ENCODE measurements at places on chromosomes 2 and 18.

GRCh38 chr2:67008155-67008554 lies 389.0 kb upstream of the ETAA1 start:
- no peak for DNase-seq

DNA sequence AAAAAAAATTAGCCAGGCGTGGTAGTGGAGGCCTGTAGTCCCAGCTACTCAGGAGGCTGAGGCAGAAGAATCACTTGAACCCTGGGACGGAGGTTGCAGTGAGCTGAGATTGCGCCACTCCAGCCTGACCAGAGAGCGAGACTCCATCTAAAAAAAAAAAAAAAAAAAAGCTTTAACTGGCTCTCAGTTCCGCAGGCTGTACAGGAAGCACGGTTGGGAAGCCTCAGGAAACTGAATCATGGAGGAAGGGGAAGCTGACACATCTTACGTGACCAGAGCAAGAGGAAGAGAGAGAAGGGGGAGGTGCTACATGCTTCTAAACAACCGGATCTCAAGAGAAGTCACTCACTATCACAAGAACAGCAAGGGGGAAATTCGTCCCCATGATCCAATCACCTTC lies 505.6 kb upstream of the SLC8A1 start:
- DNase-seq: no peak

- no peak for DNase-seq
Measured at GRCh38 chr18:46469186-46469915, 187.7 kb downstream of the LOXHD1 start.

DNA sequence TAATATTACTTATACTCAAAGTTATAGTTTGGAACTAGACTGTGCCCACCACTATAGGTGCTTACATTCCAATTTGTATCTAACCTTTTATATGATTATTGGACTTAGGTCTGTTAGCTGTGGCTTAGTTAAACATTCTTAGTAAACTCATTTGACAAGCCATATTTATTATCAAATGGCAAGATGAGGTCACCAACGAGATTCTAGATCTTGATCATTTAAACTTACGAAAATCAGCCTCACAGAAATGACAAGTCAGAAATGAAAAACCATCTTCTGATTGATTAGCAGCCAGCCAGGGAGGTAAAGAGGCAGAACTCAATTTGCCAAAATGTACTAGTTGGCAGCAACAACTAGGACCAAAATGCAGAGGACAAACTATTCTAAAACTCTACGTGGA lies 100.4 kb upstream of the STK17B start:
- DNase-seq: no peak

GRCh38 chr2:44107086-44107740 lies 61.5 kb upstream of the PPM1B start:
- DNase-seq: peak; percentile 30

Data from GM13976 (cell line).